ENCODE measurements at places on chromosomes 2 and 18.

DNA sequence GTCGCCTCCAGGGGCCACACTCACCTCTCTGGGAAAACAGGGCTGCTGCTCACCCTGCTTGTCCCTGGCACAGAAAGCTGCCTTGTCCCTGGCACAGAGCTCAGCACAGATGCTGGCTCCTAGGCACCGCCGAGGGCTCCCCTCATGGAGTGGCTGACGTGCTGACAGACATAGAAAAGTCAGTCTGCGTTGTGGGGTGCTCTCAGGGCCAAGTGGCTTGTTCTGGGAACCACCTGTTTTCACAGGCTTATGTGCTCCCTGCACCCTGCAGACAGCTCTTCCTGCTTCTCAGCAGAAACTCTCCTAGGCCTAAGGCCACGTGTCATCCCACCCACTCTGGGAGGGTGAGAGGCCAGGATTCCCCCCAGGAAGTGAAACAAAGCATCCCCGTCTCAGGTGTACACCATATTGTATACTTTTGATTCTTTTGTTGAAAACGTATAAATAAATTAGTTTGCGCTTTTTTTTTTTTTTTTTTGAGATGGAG, 84.7 kb upstream of the TMEM200C start:
- no peak for DNase-seq

DNA sequence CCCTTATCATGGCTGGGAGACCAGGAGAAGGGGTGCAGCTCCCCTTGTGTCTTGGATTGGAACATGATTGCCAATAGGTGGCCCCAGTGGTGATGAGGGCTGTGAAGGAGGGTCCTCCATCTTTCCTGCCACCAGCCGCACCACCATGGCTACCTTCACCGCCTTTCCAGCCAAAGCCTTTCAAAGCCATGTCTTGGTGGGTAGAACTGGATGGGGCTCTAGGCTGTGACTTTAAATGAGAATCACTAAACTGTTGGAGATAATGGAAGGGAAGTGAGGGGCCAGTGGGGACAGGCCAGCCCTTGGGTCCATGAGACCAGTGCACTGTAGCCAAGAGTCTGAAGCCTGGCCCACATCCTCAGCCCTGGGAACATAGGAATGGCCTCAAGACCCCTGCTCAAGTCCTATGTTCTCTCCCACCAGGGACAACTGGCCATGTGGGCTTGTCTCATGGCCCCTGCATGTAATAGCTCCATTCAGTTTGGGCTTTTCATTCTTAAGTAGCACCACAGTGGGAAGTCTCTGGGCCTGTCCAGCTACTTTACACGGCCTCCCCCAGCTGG, 345.7 kb downstream of the DYSF start:
- no peak for DNase-seq

- no peak for DNase-seq
Measured at GRCh38 chr2:219473511-219473910, 25.2 kb upstream of the GMPPA start.

- no peak for DNase-seq
Measured at GRCh38 chr2:19846030-19846429, 55.8 kb downstream of the TTC32 start.

GRCh38 chr2:55839182-55839819, 84.3 kb downstream of the EFEMP1 start:
- no peak for DNase-seq

GRCh38 chr2:238094438-238095022, 5.6 kb upstream of the ESPNL start:
- no peak for DNase-seq

GRCh38 chr2:19643117-19643518, 258.7 kb downstream of the TTC32 start:
- DNase-seq = no peak

GRCh38 chr2:64695721-64696261, 42.1 kb upstream of the SERTAD2 start:
- no peak for DNase-seq

GRCh38 chr2:20343128-20343527, 7.5 kb downstream of the PUM2 start:
- DNase-seq = no peak

DNA sequence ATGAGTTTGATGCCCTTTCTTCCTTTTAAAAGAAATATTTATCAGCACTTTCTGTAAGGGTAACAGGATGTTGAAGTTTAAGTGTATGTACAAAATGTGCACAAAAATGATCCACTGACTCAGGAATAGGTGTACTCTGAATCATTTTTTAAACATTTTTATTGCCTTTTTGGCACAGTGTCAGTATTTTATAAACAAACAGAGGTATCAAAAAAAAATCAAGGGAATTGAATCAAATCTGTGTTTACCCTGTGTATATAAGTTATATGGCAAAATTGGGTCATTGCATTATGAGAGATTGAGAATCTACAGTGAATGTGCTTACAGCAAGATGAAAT, 513.9 kb upstream of the NETO1 start:
- no peak for DNase-seq

GRCh38 chr2:181517685-181518301, 60.6 kb downstream of the ITGA4 start:
- no peak for DNase-seq

DNA sequence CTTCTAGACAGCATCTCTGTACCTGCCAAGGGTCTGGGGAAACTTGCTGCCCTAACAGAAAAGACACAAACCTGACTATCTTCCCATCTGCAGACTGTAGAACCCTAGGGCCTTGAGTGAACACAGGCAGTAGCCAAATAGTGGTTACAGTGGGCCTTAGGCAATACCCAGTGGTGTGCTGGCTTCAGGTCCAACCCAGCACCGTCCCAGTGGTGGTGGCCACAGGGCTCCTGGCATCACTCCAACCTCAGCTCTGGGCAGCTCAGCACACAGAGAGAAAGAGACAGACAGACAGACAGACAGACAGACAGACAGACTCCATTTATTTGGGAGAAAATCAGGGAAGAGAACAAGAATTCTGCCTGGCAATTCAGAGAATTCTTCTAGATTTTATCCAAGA, 29.3 kb upstream of the UPP2 start:
- DNase-seq = no peak

GRCh38 chr2:64177315-64177714, 33.1 kb upstream of the PELI1 start:
- no peak for DNase-seq

DNA sequence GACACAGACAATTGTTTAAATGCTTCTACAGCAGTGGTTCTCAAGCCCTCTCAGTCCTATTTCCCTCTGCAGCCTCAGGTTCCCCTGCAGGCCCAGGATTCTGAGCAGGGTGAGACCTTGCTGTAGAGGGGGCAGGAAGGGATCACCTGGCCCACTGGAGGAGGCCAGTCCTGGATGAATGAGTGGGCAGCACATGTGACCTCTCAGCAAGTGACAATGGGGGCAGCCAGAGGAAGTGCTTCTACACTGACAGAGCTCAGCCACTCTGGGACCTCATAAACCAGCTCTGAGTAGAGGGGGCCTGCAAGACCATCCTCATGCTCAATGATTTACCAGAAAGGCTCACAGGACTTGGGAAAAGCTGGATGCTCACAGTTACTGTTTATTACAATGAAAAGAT, 63.2 kb downstream of the ASB1 start:
- no peak for DNase-seq

GRCh38 chr2:127630096-127630863, 15.7 kb upstream of the GPR17 start:
- no peak for DNase-seq

GRCh38 chr18:69408522-69408921, 7.8 kb downstream of the DOK6 start:
- no peak for DNase-seq

DNA sequence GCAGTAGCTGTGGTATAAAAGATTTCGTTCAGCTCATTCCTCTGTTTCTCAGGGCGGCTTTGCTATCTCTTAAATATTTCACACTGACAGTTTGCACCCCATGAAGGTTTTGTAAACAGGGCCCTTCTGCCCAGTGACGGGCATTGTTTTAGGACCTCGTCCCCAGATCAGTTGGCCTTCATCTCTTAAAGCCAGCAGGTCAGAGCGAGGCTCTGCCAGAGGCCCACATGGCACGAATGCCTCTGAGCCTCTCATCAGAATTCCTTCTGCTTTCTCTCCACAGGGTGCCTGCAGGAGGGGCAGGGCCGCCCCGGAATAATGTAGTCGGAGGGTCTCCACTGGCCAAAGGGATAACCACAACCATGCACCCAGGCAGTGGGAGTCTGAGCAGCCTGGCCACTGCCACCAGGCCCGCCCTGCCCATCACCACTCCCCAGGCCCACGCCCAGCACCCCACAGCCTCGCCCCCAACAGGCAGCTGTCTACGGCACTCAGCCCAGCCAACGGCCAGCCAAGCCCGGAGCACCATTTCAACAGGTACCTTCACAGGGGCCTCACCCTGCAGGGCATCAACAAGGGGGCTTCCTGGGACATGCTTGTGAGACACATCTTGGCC, 177.0 kb downstream of the SEPTIN10 start:
- no peak for DNase-seq

- DNase-seq = no peak
Measured at GRCh38 chr2:71922499-71923142, 225.0 kb downstream of the CYP26B1 start.

DNA sequence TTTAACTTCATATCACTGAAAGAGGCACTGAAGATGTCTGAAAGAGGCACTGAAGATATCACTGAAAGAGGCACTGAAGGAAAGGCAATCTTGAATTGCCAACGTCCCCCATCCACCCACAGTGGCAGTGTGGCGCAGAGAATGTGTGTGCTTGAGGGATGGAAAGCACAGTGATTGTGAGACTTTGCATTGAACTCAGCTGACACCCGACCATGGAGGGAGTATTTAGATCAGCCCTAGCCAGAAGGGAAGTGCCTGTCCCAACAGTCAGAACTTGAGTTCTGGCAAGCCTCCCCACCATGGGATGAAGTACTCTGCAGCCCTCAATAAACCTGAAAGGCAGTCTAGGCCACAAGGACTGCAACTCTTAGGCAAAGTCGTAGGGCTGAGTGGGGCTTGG, 33.8 kb downstream of the MAP4K3 start:
- no peak for DNase-seq

GRCh38 chr2:240481720-240482119, 46.3 kb downstream of the GPC1 start:
- no peak for DNase-seq

- DNase-seq = no peak
Measured at GRCh38 chr2:203948733-203949132, 12.2 kb downstream of the ICOS start.

DNA sequence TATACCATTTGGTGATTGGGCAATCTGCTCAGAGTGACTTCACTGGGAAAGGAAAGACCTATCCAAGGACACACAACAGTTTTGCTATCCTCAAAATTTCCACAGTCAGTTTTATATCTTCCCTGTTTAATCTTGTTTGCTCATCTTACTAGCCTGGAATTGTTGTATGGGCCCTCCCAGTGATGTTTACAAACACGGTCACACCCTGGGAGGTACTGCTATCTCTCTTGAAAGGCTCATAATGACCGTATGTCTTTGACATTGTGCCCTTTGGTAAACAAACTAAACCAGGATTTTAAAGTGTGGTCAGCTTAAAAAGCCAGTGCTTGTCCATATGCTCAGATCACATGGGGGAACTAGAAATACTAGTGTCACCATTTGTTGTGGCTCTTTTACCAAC, 277.0 kb downstream of the CDH2 start:
- no peak for DNase-seq
